T-helper 2 cell (primary cell): ENCODE measurements at places on chromosomes 16 and 17.

GRCh38 chr16:684961-685696, 995 bp upstream of the JMJD8 start:
- no peak for DNase-seq

GRCh38 chr16:84459533-84459894, 44.9 kb downstream of the MEAK7 start:
- no peak for DNase-seq

DNA sequence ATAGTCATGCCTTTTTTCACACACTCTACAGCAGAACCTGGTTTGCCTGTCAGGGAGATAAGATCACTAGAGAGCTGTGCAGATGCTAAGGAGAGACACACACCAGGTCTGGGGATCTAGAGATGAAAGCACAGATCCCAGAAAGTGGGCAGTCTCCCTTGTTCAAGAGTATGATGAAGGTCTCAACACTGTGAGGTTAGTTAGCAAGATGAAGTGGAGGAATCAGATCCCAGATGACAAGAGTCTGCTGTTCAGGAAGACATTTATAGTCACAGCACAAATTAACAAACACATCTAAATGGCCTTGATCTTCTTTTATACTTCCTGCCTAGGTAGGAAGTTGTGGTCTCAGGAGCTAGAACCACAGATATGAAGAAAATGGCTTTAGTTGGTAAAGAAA, 23.4 kb upstream of the SKAP1 start:
- DNase-seq: no peak

DNA sequence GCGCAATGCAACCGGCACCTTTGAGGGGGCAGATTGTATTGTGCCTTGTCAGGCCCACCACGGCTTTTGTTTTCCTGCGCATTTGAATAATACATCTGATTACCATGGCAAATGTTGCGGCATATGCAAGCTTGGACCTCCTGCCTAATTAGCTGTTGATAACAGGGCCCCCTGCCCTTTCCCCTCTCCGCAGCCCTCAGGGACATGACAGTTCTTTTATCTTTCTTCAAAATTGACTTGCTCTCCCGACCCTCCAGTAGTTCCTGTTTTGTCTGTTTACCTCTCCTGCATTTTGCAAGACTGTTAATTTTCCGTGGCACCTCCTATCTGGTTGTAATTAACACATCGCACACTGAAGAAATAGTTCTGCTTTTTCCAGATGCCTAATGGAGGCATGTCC, 86.8 kb downstream of the RBFOX1 start:
- DNase-seq: no peak

DNA sequence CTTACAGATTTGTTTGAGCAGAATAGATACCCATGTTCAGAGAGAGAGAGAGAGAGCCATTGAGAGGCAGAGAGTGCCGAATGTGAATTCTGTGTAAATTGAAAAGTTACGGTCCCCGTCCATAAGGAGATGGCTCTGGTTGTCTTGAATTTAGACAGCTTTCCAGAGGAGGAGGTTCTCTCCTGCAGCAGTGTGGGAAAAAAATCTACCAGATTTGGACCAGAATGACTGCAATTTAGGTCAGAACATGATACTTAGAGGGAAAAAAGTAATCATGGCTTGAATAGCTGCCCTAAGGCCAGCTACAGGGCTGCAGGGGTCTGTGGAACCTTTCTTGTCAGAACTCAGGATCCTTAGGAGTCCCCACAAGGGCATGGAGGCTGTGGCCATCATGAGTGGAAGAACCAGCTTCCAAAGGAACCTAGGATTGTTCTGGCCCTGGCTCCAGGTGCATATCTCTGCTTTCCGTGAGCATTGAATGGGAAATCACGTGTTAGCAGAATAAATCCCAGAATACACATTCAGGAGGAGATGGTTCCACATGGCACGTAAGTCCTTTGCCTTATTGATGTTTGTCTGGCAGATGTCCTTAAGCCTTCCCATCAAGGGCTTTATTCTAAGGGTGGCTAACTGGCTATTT, 13.0 kb downstream of the PITPNC1 start:
- DNase-seq: no peak

GRCh38 chr17:2214047-2214928, 89.3 kb downstream of the SMG6 start:
- DNase-seq: no peak

GRCh38 chr16:3460585-3460984, 17.1 kb downstream of the NAA60 start:
- DNase-seq: no peak

GRCh38 chr16:49503256-49504022, 129.8 kb downstream of the C16orf78 start:
- DNase-seq: no peak

DNA sequence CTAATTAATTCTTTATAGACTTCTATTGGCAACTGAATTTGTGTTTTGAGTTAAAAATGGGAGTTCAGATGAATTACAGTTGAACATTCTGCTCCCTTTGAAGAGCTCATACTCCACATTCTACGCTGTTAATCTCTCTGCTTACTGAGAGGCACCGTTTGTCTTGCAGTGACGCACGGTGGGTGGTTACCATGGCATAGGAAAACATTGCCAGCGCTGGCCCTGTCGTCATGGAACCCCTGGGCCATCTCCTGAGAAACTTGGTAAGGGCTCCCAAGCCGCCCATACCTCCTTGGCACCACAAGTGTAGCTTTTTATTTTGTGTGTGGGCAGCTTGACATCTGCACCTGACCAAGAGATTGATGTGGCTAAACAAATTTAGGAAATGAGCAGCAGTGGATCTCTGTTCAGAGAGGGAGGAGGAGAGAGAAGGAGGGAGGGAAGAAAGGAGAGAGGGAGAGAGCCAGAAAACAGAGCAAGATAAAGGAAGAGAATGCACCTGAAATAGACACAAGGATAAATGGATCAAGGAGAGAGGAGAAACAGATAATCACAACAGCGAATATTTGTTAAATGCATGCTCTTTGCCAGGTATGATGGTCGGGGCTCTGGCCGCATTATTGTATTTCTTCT, 398.5 kb downstream of the HAPSTR1 start:
- no peak for DNase-seq

GRCh38 chr16:11175106-11175786, 80.8 kb downstream of the SOCS1 start:
- DNase-seq: no peak

DNA sequence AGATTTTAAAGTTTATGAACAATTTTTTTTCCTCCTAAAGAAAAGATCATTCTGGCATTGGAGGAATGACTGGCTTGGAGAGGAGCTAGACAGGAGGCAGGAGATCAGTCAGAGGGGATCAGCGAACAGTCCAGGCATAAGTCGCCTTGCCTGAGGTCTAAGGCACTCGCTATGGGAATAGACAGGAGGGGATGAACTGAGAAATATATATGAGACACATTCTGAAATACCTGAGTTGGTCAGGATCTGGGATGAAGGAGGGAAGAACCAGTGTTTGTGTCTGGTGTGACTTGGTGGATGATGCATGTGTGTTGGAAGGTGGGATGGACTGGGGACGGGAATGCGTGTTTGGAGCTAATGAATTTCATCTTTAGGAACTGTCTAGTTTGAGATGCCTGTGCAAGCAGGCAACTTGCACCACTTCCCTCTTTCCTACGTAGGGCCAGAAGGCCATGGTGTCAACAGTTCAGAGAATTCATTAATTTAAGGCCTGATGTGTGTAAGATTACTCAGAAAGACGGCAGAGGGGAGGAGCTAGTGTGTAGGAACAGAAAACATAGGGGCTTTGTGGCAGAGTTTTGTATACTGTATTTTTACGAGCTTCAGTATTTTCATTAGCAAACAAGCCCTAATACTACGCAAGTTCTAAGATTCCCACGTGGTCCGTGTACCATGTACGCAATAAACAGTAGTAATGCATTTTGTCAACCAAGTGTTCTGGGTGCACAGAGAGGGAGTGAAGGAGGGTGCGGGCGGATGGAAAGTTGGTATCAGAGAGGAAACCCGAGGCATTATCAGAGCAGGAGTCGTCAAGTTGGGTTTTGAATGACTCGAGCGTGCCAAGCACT, 825 bp downstream of the HEATR6 start:
- DNase-seq: no peak

DNA sequence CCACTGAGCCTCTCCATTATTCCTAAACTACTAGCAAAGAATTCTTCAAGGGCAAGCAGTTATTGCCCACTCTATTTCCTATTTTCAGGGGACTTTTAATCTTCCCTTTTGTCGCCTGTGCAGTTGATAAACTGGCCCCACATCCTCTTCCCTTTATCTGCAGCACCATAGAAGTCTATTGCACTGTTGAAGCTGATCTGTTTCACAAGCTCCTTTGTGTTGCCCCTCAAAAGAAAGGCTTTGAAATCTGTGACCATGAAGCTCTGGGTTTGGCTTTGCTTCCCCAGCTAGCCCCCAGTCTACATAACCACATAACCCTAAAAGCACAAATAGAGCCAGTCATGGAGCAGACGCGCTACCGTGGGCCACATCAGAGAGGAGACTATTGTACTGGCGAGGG, 37.1 kb downstream of the CDRT15 start:
- no peak for DNase-seq

GRCh38 chr16:11107780-11108465, 148.1 kb downstream of the SOCS1 start:
- DNase-seq: no peak

GRCh38 chr16:24174504-24174903, 81.6 kb upstream of the CACNG3 start:
- DNase-seq: no peak

DNA sequence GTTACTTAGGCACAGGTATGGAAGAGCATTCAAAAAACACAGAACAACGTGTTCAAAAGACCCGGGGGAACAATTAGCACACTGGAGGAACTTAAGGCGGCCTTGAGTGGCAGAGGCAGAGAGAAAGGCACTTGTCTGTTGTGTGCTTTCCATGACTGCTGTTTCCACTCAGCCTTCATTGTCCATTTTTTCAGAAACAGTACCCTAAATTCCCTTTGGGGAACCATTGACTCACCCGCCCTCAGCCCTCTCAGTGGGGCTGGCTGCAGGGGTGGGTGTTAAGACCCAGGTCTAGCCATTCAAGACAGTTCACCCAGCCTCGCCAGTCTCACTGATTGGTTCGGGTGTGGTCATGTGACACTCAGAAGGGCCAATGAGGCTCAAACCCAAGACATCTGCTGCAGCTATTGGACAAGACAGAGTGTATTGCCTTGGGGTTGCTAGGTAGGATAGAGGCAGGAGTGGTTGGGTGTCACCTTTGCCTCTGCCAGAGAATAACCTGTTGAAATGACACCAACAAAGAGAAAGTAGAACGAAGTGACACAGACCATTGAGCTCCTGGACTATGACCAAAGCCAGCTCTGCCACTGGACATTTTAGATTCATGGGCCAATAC, 19.6 kb upstream of the CEP20 start:
- no peak for DNase-seq

GRCh38 chr17:62741290-62741689, 66.8 kb downstream of the MARCHF10 start:
- DNase-seq: no peak

- DNase-seq: peak; percentile 23
These were observed 146.1 kb downstream of the IRF8 start for GRCh38 chr16:86044881-86045590.

GRCh38 chr16:54280751-54281150, 5.8 kb downstream of the IRX3 start:
- DNase-seq: no peak

DNA sequence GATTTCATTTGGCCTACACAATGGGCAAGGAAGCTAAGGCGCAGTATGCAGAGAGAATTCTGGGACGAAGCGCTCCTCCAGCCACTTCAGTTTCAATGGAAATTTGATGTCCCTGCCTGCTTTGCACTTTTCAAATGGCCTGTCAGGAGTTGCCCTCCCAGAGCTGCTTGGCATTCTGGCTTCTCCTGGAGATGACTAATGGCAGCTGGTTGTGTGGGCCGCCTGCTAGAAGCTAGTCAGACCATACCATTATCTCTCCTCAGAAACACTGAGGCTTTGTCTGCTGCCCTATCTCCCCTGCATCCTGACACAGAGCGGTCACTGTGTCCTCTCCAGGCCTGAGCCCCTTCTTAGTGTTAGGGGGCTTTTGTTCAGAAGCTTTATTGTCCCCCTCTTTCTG, 180.1 kb downstream of the SPECC1 start:
- no peak for DNase-seq

DNA sequence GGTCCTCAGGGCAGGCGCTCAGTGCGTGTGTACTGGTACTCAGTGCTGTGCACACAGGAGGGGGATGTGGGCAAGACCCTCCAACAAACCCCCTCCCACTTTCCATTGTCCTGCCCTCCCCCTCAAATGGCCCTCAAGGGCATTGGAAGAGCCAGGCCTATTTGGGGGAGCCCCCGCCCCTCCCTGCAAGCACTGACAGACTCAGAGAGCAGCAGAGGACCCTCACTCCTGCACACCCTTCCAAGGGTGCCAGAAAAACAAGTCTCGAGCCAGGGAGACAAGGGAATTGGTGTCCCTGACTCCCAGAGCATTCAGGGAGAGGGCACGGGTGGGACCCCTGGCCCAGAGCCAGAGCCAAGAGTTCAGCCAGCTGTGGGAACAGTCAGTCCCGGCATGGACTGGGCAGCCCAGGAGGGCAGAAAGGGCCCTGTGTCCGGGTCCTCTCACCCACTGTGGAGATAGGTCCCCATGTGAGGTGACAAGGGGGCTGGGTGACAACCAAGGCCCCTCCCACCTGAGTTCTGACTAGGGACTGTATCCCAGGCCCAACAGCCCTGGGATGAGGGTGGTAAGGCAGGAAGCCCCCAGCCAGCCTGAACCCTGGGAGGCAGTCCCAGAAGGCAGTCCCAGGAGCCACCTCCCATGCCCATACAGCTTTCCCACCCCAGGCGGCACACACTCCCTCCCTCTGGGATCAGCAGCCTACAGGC, 12.1 kb upstream of the KRTAP17-1 start:
- no peak for DNase-seq

DNA sequence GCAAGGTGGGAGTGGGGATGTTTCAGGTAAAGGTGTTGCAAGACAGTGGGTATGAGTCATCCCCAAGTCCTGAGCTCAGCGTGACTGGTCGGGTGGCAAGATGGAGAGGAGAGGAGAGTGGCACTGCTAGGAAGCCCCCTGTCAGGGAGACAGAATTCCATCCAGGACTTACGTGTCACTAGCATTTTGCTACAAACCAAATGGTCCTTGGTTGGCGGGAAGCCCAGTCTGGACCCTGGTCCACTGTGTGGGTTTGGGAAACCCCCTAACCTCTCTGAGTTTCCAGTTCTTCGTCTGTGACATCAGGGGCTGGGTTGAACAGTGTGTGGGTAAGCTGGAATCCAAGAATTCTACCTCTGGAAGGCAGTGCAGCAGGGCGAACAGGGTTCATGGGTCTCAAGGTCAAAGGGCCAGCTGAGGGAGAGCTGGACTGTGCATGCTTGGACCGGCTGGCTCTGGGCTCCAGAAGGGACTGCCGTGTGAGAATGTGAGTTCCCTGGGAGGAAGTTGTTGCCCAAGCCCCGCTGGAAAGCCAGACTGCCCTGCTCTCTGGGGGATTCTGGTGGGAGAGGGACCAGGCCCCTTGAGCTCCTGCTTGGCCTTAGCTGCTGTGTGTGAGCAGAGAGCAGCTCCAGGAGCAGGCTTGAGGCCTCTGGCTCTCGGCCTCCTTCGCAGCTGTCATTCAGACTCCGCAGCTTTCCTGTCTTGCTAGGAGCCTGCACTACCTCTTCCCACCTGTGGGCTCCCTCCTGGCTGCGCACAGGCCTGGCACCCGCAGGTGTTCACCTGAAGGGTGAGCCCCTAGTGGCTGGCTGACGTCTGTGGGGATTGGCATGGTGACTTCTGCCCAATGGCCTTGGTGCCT, 84.6 kb downstream of the NT5M start:
- no peak for DNase-seq
